NCI-H748 treated with DMSO at 0.1 percent for 48 hours (cell line): ENCODE measurements at places on chromosomes 1 and 21.

GRCh38 chr1:107450899-107451664 lies 310.2 kb downstream of the NTNG1 start:
- no peak for DNase-seq

DNA sequence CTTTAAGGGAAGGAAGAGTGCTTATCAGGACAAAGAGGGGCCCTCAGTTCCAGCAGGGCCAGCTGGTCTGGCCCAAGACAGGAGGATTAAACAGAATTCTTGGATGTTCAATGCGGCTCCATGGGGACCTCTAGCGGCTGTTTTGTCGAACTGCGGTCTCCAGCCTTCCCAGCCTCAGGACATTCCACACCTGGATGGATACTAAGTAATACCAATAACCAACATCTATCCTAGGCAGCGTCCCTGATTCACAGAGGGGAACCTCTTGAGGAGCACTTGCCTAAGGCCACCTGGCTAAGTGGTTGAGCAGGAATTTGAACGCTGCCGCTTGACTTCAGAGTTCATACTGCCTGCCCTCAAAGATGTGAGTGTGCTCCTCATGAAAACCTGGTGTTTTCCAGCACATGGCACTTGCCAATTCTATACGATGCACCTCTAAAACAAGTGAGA lies 15.5 kb upstream of the CD247 start:
- peak; percentile 43 for DNase-seq

DNA sequence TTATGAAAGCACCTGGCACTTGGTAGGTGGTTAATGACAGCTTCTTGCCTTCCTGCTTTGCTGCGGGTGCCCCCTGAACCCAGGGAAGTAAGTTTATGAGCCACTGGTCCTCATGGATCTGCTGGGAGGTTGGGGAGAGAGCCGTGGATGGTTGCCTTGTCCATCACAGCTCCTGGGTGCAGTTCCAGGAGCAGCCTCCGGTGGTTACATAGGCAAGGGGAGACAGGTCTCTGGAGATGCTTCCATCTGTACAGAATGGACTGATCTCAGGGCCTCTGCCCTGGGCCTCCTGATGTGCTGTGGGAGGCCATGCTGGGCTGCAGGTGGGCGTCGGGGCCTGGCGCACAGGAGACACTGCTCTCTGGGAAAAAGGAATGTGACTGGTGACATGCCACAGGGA lies 31.6 kb upstream of the ARHGEF10L start:
- DNase-seq = no peak

- DNase-seq = no peak
These were observed 1727.2 kb downstream of the NCAM2 start for GRCh38 chr21:22725436-22725835.

DNA sequence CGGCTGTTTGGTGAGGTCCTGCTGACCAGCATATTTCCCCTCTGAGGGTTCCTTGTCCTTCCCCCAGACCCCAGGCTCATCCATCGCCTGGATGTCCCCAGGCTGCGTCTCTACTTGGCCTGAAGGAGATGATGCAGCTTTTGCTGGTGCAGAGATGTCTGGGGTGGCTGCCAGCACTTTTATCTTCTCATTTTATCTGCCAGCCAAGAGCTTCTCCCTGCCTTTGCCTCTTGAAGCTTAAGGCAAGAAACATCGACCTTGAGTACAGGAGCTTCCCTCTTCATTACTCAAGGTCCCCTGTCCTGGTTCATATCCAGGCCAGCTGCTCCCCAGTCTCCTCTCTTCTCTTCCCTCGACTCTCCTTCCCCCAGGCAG lies 9.2 kb upstream of the H6PD start:
- DNase-seq = no peak

DNA sequence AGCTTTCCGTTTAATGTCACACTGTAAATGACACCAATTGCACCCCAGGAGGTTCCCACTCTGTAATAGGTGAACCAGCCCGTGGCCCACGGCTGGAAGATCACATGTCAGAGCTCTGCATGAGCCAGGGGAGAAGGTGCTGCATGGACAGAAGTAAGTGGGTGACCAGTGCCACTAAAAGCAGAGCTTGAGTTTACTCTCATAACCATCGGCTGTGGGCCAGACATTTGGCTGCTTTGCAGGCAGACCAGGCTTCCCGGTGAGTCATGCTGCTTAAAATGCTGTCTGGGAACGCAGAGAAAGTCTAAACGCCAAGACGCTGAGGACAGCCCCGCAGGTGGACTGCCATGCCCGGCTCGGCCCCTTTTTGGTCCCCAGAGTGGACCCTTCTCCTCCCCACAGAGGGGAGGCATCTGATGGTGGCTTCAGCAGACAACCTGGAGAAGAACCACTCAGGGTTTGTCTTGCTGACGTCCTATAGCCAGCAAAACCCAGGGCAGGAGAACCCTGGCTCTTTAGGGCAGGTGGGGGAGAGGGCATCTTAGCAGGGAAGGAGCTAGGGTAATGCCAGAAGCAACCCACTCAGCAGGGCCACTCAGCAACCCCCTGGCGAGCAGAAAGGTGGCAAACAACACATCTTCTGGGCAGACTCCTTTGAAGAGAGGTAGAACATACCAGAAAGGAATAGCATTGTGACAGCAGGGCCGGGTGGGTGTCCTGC lies 7.3 kb downstream of the KIAA2013 start:
- DNase-seq = no peak

- no peak for DNase-seq
These were observed 15.3 kb downstream of the FAM151A start for GRCh38 chr1:54607821-54608565.

GRCh38 chr1:46533179-46533864 lies 18.1 kb downstream of the KNCN start:
- DNase-seq = peak; percentile 30

- no peak for DNase-seq
These were observed 145.1 kb downstream of the CNIH3 start for GRCh38 chr1:224761245-224761644.

- DNase-seq = no peak
These were observed 55.0 kb downstream of the HIVEP3 start for GRCh38 chr1:41863718-41864117.

GRCh38 chr1:67843331-67843730 lies 10.1 kb upstream of the GNG12 start:
- DNase-seq = no peak

DNA sequence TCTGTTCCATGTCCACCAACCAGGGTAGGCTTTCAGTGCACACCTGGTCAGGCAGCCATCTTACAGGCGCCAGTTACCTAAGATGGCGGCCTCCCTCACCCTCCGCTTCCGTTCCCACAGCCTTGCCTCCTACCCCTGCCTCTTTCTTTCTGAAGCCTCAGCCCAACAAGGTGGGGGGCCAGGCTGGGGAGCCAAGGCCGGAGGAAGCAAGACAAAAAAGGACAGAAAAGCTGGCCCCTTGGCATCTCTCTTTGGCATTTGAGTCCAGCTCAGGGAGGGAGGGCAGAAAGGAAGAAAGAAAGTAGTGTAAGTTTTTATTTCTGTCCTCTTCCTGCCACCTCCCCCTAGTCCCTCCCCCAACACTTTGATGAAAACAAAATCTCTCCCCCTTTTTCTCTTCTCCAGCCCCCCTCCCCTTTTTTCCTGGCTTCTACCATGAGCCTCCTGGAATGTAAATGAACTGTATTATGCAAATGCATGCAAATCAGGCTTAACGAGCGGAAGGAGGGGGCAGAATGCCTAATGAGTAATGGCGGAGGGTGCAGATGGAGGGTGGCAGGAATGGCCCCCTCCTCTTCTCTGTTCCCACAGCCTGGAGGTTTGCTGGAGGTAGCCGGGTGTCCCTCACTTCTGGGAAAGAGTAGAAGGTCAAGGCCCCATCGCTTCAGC lies 43.8 kb downstream of the RHBG start:
- DNase-seq = no peak

DNA sequence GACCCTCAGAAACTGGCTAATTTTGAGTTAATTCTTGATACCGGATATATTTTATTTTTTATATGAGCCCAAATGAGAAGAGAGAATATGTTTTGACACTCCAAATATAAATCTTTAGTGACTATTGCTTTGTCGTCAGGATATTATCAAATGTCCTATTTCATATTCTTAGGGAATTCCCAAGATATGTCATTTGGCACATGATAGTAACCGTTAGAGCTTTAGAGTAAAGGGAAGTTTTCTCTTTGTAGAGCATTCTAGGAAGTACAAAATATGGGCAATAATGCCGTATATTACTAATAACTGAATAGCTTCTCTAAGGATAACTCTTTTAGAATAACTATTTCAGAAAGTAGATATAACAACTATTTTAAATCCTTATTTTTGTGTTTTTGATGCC lies 8.3 kb upstream of the AMY2B start:
- DNase-seq = no peak

DNA sequence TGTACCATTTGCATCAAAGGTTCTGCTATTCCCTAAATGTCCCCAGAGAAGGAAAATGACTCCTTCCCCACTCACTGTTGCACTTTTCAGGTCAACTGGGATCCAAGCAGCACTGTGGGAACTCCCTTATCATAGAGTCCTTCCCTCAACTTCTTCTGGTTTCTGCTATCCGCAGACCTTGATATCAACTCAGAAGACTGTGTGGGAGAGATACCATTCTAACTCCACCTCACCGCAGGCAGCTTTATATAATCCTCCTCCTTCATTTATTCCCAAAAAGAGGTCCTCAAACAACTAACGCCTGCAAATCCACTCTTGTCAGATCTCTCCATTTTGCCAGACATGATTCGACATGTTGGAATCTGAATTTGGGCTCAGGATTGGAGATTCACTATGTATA lies 27.3 kb downstream of the LHX9 start:
- DNase-seq = no peak

GRCh38 chr21:25790878-25791204 lies 56.1 kb downstream of the GABPA start:
- DNase-seq = no peak

- DNase-seq = no peak
These were observed 12.0 kb upstream of the GPR153 start for GRCh38 chr1:6272868-6273267.

DNA sequence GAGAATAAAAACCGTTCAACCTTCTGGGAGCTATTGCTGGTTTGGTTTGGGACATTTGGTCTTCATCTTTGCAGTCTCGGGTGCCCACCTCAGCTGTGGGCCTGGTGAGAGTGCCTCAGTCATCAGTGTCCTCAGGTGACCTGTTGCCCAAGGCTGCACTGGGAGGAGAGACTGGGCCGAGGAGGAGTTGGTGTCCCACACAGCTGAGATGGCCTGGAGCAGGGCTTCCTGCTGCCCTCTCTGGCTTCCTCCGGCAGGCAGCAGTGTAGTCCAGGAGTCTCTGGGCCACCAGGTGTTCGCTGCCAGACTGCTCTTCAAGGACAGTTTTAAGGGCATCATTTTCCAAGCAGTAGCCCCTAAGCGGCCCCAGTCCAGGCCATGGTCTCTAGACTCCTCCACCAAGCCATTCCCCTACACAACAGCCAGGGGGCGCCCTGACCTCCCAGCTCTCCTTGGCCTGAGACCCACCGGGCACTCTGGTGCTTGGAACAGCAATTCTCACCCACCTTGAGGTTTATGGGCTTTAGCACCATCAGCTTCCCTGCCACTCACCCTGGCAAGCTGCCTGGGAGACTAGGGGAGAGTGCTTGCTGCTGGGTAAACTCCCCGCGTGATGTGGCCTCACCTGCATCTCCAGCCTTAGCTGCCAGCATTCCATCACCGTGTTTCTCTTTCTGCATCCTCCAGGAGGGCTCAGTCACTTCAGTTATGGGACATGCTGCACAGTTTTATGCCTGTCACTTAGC lies 9.1 kb upstream of the SYTL1 start:
- DNase-seq = no peak

GRCh38 chr21:17554679-17555465 lies 42.0 kb downstream of the CXADR start:
- no peak for DNase-seq

- no peak for DNase-seq
These were observed 4.3 kb upstream of the MIIP start for GRCh38 chr1:12015001-12015491.

DNA sequence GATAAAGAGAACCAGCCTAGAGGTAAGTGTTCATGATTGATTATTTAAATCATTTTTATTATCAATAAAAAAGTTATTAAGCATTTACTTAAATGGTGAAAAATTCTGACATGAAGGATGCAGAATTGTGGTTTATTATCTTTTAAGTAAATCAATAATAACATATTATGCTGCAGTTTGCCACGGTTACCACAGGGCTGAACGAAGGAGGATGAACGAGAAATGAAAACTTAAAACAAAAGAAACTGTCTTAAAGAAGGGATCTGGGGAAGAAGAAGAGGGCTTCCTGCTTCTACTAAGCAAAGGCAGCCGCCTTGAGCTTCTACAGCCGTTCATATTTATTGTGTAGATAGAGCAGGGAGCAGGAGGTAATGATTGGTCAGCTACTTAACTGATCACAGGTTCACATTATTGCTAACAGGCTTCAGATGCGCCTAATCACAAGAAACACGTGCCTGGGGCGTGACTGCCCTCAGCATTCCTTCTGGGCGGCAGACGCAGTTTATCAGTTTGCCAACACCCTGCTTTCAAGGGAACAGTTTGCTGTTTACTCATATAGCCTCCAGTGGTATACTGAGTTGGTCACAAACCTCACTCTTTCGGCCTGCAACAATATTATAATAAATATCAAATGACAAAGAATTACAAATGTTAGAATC lies 5.8 kb upstream of the FNBP1L start:
- DNase-seq = no peak

DNA sequence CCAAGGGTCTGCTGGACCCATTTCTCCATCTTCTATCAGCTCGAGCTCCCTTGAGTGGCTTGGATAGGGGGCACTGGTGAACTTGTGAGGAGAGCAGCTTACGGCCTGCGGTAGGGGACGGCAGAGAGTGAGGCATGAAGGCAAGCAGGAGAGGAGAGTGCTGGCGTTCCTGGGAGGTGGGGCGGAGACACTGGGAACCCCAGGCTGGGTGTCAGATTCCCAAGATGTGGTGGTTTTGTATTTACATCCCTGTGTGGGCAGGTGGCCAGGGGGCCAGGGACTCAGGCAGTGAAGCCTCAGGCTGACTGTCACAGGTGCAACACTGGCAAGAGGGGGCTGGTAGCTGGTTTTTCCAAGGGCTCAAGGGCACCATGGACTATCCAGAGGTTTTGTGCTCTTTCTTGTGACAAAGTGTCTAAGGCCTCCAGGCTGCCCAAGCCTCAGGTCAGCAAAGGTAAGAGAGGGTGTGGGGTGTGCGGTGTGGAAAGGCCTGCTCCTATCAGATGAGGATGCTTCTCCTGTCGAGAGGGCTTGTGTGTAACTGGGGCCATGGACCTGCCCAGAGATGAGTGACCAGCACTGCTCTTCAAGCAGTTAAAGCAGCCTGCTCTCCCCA lies 45.1 kb upstream of the ROR1 start:
- DNase-seq = no peak

- DNase-seq = no peak
These were observed 12.4 kb upstream of the NBPF1 start for GRCh38 chr1:16625497-16626408.

GRCh38 chr1:244316407-244316806 lies 135.3 kb downstream of the ADSS2 start:
- DNase-seq = no peak

- no peak for DNase-seq
These were observed 17.0 kb upstream of the GPR37L1 start for GRCh38 chr1:202105571-202106339.
